Mesendoderm (in vitro differentiated cells): ENCODE measurements at places on chromosomes 13 and 19.
A peak's percentile ranks its signal among the peaks of the same experiment; 100 is the strongest.

DNA sequence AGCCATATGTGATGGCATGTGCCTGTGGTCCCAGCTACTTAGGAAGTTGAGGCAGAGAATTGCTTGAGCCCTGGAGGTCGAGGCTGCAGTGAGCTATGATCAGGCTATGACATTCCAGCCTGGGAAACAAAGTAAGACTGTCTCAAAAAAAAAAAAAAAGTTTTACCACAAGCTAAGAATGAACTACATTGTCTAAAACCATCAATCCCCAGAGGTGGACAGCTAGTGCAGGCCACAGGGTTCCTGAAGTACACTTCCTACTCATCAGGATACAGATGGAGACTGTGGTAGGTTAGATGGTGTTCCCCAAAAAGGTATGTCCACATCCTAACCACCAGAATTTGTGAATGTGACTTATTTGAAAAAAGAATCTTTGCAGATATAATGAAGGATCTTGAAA is 63.5 kb upstream of the DOCK9 start:
- DNase-seq: no peak

DNA sequence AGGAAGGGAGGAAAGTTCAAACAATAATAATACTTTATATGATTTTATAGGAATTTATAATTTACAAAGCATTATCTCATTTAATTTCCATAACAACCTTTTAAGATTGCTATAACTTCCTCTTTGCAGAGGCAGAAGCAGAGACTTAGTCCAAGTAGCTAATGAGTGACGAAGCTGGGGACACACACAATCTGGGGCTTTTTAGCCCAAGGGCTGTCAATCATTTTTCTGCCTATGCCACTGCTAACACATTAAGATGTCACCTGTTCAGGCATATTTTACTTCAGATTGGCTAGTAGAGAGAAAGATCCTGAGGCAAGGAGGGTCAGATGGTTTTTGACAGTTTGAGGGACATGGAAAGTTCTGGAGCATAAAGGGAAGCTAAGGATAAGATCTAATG is 12.6 kb downstream of the SCEL start:
- DNase-seq: no peak

GRCh38 chr13:91482427-91482826 is 84.0 kb downstream of the GPC5 start:
- DNase-seq: peak; percentile 86

- DNase-seq: peak; percentile 23
These were observed 1421.3 kb downstream of the OLFM4 start for GRCh38 chr13:54449922-54450321.

GRCh38 chr13:111304041-111304544 is 16.3 kb upstream of the TEX29 start:
- DNase-seq: no peak

- no peak for DNase-seq
These were observed at the start of gene TLE2 for GRCh38 chr19:3029065-3029923. TSS of gene TLE2 (minus strand) at chr19:3029280. CDS start at chr19:3028904, 376 bp downstream.

DNA sequence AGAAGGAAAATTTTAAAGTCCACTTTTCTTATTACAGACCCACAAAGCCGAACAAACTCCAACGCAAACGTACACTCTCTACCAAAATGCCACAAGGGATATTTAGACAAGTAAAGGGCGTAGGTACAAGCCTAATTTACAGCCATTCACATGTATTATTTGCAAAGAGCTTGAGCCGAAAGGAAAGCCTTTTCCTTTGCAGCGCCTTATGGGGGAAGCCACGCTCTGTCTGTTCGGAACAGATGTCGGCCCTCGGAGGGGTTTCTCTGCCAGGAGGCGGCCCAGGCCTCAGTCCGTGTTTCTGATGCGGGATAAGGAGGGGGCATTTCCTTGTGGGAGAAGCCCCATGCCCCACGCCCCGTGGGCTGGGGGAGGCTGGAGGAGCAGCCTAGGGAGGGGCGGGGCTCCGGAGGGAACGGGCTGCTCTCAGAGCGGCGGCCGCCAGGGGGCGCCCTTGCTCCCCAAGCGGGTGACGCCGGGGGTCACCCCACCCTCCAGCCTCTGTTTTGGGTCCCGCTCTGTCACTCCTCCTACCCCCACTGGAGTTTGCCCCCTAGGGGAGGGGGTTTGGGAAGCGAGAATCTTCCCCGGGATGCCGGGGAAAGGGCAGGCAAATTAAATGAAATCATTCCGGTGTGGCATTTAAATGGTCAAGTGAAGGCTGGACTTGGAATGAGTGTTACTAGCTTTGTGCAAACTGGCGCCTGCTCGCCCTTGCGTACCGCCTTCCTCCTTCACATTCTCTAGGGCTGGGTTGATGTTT is 2.9 kb downstream of the HTR2A start:
- peak; percentile 70 for DNase-seq

DNA sequence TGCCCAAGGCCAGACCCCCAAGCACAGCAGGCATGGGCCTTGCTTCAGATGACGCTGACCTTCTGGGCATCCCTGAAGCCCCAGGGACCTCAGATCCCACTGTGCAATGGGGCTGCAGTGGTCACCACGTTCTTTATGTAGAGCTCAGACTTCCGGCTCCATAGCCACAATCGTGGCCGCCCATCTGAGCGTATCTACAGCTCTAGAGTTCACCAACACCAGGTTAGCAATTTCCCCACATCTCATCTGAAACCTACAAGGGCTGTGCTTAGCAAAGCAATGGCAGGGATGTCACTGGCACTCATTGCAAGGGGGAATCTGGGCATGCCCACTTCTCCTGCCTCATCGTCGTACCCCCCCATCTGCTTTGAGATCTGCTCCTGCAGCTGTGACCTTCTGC is 384.4 kb upstream of the TSHZ3 start:
- no peak for DNase-seq

DNA sequence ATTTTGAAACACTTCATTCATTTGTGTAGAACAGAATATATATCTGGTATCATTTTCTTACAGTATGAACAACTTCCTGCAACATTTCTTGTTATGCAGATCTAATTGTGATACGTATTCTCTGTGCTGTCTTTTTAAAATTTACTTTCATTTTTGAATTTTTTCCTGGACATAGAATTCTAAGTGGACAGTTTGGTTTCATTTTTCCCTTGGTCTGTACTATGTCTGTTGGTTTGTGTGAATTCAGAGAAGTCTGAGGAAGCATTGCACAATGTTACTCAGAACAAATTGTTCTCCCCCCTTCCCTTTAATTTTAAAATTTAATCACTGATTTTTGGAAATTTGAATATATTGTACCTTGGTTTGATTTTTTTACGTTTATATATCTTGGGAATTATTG is 352.5 kb upstream of the PCDH20 start:
- no peak for DNase-seq

- no peak for DNase-seq
These were observed 75.3 kb upstream of the CLDN10 start for GRCh38 chr13:95477187-95477586.

DNA sequence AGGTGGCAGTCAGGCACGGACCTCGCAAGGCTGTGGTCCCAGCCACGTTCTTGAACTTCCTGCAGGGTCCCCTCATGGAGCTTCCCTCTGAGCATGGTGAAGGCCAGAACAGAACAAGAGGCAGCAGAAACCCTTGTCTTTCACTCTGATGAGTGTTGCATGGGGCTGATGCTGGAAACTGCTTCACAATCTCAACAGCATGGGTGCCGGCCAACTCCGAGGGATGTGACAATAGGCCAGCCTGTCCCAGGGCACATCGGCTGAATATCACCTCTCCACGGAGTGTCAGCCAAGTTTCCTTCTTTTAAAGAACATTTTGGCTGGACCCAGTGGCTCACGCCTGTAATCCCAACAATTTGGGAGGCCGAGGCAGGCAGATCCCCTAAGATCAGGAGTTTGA is 173.9 kb downstream of the FOXO1 start:
- no peak for DNase-seq

DNA sequence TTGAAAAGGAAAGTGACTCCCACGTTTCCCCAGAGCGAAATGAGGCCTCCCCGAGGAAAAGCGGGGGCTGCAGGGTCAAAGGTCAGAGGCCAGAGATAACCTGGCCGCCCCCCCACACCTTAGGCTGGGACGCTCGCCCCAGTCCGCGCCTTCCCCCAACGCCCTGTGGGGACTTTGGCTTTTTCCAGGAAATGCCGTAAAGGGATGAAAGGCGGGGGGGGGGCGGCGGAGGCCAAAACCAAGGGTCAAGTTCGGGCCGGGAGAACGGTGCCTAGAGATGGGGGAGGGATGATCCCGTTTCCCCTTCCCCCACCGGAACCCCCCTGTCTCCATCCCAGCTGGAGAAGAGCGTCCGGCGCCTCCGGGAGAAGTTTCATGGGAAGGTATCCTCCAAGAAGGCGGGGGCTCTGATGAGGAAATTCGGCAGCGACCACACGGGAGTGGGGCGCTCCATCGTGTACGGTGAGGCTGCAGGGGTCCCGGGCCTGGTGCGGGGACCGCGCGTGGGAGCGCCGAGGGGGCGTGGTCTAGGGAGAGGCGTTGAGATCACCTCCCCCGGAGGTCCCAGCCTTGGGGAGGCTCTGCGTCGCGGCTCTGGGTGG is 575 bp downstream of the SHFL start:
- no peak for DNase-seq

DNA sequence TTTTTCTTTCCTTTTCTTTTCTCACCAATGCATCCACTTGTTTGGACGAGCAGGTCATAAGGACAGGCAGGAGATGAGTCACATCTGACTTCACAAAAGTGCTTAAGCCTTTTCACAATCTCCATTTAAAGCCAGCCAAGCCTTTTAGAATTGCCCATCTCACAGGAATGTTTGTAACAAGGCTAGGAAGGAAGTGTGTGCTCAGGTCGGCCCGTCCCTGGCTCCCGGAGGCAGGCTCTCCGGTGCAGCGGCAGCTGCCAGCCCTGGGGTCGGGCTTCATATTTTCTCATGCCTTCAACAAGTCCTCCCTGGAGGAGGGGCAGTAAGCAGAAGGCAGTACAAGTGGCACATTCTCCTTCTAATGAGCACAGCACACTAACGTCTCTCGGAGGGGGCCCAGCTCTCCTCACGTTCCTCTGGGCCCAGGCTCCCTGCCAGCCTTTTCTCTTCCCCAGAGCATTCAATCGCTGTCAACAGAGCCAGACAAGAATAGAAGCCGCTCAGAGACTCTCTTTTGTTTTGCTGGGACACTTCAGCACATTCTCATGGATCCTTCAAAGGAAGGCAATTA is 180.5 kb downstream of the COL4A1 start:
- DNase-seq: peak; percentile 85

DNA sequence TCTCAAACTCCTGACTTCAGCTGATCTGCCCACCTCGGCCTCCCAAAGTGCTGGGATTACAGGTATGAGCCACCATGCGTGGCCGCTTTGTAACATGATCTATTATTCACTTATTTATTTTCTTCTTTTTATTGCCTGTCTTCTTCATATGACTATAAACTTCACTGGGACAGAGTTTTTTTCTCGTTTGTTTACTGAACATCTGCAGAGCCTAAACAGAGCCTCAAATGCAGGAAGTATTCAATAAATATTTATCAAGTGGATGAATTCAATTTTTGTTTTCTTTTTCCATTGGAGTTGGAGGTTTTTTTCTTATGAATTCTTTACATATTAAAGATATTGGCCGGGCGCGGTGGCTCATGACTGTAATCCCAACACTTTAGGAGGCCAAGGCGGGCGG is 54.7 kb downstream of the SKA3 start:
- DNase-seq: no peak

DNA sequence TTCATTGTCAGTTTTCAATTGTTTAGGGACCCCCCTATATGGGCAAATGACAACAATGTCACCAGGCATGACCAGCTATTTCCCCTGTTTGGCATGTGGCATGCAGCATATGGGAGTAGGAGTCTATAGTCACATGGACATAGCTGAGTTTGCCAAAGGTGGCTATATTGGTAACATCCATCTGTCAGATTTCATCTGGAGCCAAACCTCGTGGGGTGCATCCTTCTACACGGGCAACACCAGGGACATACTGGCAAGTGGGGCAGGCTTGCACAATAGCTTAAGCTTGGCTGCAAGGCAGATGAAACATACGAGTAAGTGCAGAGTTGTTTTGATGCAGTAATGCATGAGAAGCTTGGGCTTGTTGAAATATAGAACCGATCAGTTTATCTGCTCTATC is 24.5 kb upstream of the ZNF816 start:
- DNase-seq: no peak

DNA sequence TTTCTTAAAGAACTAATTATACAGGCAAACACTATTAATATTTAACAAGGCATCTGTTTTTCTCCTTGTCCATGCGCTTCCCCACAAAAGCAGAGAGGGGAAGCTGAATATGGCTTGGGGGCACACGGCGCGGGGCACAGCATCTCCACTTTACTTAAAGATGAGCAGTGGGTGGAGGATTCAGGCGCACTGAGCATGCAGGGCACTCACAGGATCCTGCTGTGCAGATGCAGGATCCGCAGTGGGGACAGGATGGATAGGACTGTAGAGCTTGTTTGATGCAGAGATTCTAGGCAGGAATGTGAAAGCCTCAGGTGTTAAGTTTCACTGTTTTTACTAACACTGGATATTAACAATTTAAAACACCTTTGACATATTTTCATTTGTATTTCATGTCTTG is 43.3 kb downstream of the ATP11A start:
- peak; percentile 49 for DNase-seq

DNA sequence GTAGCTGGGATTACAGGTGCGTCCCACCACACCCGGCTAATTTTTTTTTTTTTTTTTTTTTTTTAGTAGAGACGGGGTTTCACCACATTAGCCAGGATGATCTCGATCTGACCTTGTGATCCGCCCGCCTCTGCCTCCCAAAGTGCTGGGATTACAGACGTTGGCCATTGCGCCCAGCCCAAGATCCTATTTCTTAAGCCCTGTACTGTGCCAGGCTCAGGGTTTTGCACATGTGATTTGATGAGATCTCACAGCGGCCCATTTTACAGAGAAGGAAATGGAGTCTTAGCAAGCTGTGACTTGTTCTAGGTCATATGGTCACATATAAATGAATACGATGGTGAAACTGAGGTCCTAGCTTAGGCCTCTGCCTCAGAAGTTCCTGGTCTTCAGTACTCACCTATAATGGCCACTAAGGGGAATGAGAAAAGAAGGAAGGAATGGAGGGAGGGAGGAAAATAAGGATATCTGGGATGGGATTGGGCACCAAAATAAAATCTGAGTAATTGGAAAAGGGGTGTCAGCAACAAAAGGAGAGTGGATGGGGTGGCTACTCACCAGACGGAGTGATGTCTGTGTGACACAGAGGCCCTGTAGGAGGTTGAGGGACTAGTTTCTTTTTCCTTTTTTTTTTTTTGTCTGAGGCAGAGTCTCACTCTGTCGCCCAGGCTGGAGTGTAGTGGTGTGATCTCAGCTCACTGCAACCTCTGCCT is 1.3 kb downstream of the OSCAR start:
- no peak for DNase-seq

GRCh38 chr13:90171649-90172048 is 1175.8 kb upstream of the MIR17HG start:
- DNase-seq: no peak

- DNase-seq: peak; percentile 29
These were observed 240.4 kb downstream of the KLF12 start for GRCh38 chr13:73893833-73894232.

GRCh38 chr13:92572190-92572589 is 654.4 kb upstream of the GPC6 start:
- no peak for DNase-seq

GRCh38 chr19:32022731-32023563 is 322.5 kb upstream of the ZNF507 start:
- DNase-seq: no peak
